A549 treated with GW870086 at 1 μM for 4 hours (cell line): ENCODE measurements at places on chromosomes 5 and 9. TPM values are rescaled to one million over a fixed set of nuclear protein-coding genes. Genes with fewer than 3 reads are reported as not detected.

The LCP2 gene
- total RNA-seq: 0.08 TPM in 1 of 5 replicates, not detected in the others

The NPR3 gene
- total RNA-seq: 15.9 to 22.0 TPM (median 20.7 TPM) in 5 replicates

The MRPL22 gene
- total RNA-seq: 47.5 to 66.7 TPM (median 65.2 TPM) in 5 replicates

The C5orf58 gene
- total RNA-seq: not detected in 5 replicates

The DAB2 gene
- 6.9 to 9.2 TPM (median 8.5 TPM) in 5 replicates for total RNA-seq

The TNFSF15 gene
- total RNA-seq: 0.13 to 0.17 TPM (median 0.15 TPM) in 5 replicates

The PCDHA7 gene
- total RNA-seq: 0.08 to 0.13 TPM (median 0.10 TPM) in 5 replicates

The TRIP13 gene
- 63.4 to 76.4 TPM (median 71.0 TPM) in 5 replicates for total RNA-seq

The WDR31 gene
- 0.69 to 1.4 TPM (median 1.2 TPM) in 5 replicates for total RNA-seq

The PCDH12 gene
- not detected in 5 replicates for total RNA-seq

The OTP gene
- total RNA-seq: 0.06 to 0.13 TPM (median 0.09 TPM) in 4 of 5 replicates, not detected in the other

The ACTL7B gene
- 0.07 TPM in 1 of 5 replicates, not detected in the others for total RNA-seq

The SPINK6 gene
- total RNA-seq: 0.49 to 0.87 TPM (median 0.64 TPM) in 3 of 5 replicates, not detected in the others

The SLC22A4 gene
- 3.5 to 6.1 TPM (median 5.1 TPM) in 5 replicates for total RNA-seq

The GPR151 gene
- not detected in 5 replicates for total RNA-seq

The CNTNAP3 gene
- total RNA-seq: 7.5 to 11.7 TPM (median 10.3 TPM) in 5 replicates

The GABRP gene
- not detected in 5 replicates for total RNA-seq

The DEPDC1B gene
- total RNA-seq: 14.6 to 18.6 TPM (median 15.0 TPM) in 5 replicates

The ARL10 gene
- 0.28 to 1.4 TPM (median 0.73 TPM) in 5 replicates for total RNA-seq

The IRF1 gene
- 29.4 to 35.9 TPM (median 33.7 TPM) in 5 replicates for total RNA-seq

The CCDC192 gene
- total RNA-seq: not detected in 5 replicates

The TAF11L10 gene
- total RNA-seq: not detected in 5 replicates
